ENCODE measurements at places on chromosomes 12 and 14.
A peak's percentile ranks its signal among the peaks of the same experiment; 100 is the strongest.

DNA sequence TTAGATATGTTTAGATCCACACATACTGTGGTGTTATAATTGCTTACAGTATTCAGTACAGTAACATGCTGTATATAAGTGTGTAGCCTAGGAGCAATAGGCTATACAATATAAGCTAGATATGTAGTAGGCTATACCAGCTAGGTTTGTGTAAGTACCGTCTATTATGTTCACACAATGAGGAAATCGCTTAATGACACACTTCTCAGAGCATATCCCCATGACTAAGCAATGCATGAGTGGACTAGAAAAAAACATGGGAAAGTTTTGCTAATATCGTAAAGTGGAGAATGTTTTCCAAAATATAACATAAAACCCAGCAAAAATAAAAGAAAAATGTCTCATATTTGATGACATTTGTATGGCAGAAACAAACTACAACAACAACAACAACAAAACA, 27.3 kb downstream of the AKAP3 start:
- DNase-seq, result no peak

DNA sequence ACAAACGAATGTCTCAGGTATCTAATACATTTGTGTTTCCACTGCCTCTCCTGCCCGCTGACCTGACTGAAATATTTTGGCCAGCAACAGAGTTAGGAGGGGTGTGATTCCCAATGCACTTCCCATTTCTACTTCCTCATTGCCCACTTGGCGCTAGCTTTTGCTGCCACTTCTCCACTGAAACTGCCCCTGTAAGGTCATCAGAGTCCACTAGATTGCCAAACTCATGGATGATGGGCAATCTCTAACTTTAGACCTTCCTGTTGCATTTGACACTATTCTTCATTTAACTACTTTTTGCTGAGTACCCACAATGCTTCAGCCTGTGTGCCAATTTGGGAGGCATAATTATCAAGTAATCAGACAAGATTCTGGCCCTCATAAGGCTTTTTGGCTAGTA, 40.8 kb downstream of the GPR65 start:
- DNase-seq, result no peak

GRCh38 chr12:54629925-54630324, 4.8 kb downstream of the LACRT start:
- no peak for DNase-seq

GRCh38 chr12:15601210-15601800, 187.9 kb downstream of the EPS8 start:
- DNase-seq, result peak; percentile 81

GRCh38 chr12:69240631-69240995, 1.2 kb downstream of the CPSF6 start:
- DNase-seq, result no peak

GRCh38 chr14:88505621-88506020, 49.2 kb downstream of the PTPN21 start:
- no peak for DNase-seq

DNA sequence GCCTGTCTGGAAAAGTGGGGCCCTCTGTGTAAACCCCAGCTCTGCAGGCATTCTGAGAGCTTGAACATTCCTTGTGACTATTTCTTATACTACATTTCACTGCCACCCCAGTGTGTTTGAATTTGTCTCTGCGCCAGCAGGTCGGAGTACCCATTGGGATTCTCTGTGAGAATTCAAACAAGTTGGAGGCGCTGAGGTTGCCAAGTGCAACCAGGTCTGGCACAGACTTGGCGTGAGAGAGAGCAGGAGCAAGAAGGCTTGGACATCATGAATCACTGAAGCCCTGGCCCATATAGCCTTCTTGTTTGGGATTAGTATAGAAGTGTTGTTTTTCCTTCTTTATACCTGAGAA, 33.0 kb upstream of the ATP2A2 start:
- DNase-seq, result peak; percentile 45

DNA sequence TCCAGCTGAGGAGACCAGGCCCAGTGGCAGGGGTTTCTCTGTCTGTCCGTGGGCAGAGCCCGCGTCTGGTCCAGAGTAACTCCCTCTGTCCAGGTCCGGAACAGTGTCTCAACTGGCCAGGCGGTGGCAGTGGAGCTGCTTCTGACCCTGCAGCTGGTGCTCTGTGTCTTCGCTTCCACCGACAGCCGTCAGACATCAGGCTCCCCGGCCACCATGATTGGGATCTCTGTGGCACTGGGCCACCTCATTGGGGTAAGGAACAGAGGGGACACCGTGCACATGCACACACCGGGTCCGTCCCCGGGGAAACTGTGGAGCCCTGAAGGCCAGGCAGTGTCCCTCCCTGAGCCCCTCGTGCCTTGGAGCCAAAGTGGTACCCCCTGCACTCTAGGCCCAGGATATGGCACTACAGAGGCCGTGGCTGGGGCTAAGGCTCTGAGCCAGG, 1.5 kb downstream of the AQP6 start:
- no peak for DNase-seq

- no peak for DNase-seq
These were observed 304 bp downstream of the KCTD10 start for GRCh38 chr12:109476807-109477184.

Data from epithelial cell of prostate (primary cell).